ENCODE measurements at places on chromosomes 1 and 21. TPM values are rescaled to one million over a fixed set of nuclear protein-coding genes. Genes with fewer than 3 reads are reported as not detected.

The LCE6A gene
- not detected for total RNA-seq

The AGT gene
- 72.7 TPM for total RNA-seq

The LAMC1 gene
- 99.6 TPM for total RNA-seq

The C1QB gene
- total RNA-seq = not detected

The CNIH3 gene
- 2.5 TPM for total RNA-seq

The PGLYRP3 gene
- not detected for total RNA-seq

The APOBEC4 gene
- not detected for total RNA-seq

The DNM3 gene
- 0.99 TPM for total RNA-seq

The AMY1A gene
- total RNA-seq = not detected

The PLEKHO1 gene
- 25.9 TPM for total RNA-seq

The VPS72 gene
- total RNA-seq = 65.8 TPM

The WDR64 gene
- total RNA-seq = not detected

The CYP4X1 gene
- total RNA-seq = 0.17 TPM
